Activated CD4-positive, alpha-beta T cell treated with anti-CD3 and anti-CD28 coated beads, Interleukin-2, Interleukin-6, amounts not matched to agents 100 ng/mL and 50 ng/mL, durations not matched to agents 16 hours and 8 hours (primary cell): ENCODE measurements at places on chromosomes 13 and 19.
A peak's percentile ranks its signal among the peaks of the same experiment; 100 is the strongest.

GRCh38 chr13:41543664-41544300, 86.4 kb downstream of the RGCC start:
- no peak for DNase-seq

GRCh38 chr13:104460554-104460953, 1394.3 kb upstream of the SLC10A2 start:
- no peak for DNase-seq

DNA sequence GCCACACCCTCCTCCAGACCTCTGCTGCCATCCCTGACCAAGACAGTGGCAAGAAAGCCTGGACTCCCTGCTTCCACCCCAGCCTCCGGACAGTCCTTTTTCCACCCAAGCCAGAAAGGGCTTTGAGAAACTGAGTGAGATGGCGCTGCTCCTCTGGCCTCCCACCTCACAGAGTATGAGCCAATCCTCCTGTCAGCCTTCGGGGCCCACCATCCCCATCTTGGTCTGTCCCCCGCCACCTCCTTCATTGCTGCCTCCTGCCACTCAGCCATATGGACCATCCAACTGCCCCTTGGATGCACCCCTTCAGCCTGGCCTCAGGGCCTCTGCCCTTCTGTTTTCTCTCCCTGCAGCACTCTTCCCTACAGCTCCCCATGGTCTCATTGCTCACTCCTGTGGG, 125.7 kb downstream of the CRYL1 start:
- DNase-seq, result no peak

DNA sequence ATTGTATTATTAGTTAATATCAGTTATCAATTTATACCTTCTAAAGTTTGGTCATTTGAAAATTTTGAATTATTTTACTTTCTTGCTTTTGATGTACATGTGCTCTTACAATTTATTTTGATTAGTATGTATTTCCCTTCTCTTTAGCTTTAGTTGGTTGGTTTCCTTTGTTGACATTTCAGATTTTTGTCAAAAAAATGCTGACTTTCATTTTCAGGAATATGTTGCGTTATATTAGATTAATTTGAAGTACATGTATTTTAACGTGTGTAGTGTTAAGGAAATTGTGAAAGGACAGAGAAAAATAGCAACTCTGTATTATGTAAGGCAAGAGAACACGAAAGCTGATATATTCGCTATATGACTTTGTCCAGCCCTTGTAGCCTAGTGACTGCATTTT, 342.9 kb upstream of the SLITRK6 start:
- DNase-seq, result no peak

DNA sequence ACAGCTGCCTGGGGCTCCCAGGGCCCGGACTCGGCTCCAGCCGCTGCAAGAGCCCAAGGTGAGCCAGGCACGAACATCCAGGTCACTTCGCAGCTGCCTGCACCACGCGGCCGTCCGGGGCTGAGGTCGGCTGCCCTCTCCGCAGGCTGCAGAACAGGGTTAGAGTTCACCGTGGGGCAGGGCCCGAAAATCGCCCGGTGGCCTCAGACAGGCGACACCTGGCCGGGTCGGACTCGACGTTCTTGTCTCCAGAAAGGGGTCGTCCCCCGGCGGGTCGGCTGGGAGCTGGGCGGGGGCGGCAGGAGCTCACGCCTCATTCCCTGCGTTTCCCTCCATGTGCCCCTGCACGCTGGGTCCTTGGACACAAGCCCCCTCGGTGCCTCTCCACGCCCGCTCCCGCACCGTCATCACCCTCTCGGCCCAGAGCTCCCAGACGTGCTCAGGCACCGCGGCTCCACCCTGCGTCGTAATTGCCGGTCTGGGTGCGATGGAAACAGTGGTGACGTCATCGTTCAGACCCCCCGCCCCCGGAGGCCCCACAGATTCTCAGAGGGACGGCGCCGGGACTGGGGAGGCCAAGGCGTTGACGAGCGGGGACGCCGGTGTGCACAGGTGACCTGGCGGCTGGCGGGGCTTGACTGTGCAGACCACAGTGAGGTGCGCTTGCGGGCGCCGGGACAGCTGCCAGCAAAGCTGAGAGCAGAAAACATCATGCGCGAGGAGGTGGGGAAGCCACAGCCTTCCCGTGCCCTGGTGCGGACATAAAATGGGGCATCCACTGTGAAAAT, 4.0 kb upstream of the GRIN3B start:
- peak; percentile 56 for DNase-seq

GRCh38 chr19:54162241-54162805, 2.8 kb upstream of the LENG1 start:
- peak; percentile 83 for DNase-seq

DNA sequence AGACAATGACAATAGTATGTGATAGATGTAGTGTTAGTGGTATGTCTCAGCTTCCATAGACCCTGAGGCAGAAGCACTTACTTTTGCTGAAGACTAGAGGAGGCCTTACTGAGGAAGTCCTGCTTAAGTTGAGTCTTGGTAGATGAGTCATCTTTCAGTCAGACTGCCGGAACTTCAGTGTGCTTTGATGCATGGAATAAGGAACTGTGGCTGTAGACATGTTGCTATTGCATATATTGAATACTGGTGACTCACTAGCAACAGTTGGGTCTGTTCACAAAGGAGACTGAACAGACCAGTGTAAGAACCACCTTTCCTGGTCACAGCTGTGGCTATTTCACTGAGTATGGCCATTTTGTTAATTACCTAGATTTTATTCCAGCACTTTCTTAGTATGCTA, 1000.6 kb downstream of the OLFM4 start:
- DNase-seq, result no peak

GRCh38 chr13:44219577-44220548, 153.8 kb upstream of the SERP2 start:
- no peak for DNase-seq

DNA sequence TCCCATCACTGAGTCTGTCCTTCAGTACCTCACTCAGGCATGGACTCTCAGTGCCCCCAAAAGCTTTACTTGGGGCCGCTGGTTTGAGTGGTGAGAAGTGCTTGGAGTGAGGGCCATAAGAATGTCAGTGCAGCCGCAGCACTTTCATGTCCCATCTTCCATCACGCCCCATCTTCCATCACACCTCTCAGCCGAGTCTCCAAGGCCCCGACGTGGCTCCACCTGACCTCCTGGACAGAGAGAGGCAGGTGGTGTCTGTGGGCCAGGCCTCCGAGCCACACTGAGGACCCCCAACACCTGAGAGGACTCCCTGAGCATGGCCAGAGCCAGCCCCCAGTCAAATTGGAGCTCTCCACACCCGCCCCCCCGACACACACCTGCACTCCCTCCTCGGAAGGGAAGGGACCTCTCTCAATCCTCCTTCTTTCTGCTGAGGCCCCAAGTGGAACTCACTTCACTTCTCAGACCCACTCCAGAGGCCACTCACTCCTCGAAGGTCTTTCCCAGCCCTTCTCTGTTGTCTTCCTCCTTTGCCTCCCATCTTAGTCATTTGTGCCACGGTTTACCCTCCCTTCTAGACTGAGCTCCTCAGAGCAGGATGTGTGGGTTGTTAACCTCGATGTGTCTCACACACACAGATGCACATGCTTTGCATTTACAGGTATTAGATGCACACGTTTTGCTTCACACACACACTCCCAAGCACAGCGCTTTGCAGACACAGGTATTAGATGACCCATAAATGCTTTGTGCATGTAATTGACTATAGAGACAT, 65.7 kb upstream of the ATP12A start:
- no peak for DNase-seq

DNA sequence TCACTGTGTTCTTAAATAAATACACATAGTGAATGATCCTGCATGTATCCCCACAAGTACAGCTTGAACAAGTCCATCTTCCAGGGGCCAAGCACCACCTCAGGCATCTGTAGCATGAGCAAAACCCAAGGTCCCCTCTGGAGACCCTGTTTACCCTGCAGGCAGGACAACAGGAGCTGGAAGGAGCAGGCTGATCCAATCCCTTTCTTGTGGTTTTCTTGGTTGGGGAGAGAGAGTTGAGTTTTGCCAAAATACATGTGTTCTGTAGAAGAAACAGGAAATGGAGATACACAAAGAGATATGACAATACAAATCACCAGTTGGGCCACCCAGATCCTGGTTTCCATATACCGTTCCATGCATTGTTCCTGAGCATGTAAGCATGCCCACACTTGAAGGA, 92.8 kb downstream of the SHISA2 start:
- DNase-seq, result no peak

DNA sequence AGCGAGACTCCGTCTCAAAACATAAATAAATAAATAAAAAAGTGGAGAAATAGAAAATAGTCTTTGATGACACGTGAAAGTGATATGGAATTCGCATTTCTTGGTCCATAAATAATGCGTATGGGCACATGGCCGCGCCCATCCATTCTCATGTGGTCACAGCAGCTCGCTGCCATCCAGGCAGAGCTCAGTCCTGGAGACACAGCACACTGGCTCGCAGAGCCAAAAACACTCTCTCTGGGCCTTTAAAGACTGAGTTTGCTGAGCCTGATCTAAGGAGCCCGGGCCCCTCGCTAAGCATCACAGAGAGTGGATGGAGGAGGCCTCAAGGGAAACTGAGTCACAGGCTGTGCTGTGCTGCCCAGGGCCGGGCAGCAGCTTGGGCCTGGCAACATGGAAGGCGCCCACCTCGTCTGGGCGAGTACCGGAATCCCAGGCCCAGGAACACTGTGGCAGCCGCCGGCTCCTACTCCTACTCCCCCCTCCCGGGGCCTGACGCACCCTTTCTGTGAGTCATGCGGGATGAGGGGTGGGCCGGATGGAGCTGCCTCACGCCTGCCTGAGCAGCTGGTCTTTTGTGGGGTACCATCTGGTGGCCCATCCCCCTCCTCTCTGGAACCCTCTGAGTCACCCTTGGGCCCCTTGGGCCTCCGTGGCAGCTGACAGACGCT, 28.9 kb upstream of the CACTIN start:
- DNase-seq, result no peak

- no peak for DNase-seq
Observed at GRCh38 chr13:107450931-107451330, 764.4 kb downstream of the LIG4 start.

GRCh38 chr13:80630685-80631121, 289.8 kb upstream of the SPRY2 start:
- DNase-seq, result no peak

DNA sequence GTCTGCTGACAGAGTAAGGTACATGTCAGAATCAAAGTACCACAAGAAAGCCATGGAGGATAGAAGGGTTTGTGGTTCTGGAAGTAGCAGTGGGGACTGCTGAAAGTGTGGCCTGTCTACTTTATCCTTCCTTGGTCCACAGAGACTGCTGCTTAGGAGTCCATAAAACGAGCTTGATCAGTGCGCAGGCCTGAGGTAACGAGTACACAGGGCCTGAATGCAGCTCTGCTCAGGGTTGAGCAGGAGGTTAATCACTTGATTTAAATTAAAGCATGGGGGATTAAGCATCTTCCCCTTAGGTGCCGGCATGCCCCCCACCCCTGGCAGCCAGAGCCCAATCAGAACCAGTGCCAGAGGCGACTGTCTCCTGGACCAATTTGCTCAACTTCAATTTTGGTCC, 34.9 kb upstream of the WASF3 start:
- DNase-seq, result no peak

DNA sequence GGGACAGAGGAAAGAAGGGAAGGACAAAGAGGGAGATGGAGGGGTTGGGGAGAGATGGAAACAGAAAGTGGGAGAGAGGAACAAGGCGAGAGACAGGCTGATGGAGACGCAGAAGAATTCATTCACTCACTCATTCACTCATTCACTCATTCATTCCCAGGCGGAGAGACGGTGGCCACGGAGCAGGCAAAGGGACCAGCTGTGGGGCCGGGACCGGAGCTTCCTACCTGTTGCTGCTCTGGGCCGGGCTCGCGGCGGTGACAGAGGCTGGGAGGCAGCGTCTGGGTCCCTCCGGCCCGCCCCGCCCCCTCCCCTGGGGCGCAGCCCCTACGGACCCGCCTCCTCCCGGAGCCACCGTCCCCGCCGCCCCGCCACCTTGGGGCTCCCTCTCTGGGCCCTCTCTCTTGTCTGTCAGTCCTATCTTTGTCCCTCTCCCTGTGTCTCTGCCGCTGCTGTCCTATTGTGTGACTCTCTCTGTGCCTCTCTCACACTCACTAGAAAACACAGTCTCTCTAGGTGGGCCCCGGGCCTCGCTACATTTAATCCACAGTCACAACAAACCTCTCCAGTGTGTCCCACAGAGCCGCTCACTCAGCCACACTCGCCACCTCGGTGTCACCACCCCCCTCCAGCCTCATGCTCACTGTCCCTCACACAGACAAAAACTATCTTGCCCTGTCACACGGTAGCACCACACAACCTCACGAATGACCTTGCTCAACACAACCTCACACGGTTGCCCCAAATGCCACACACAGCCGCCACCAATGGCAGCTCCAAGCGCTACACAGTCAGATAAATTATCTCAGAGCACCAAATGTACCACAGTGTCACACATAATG, at the start of gene GNG8:
TSS of gene GNG8 (minus strand) at position 283 of the 842 bp plus-strand sequence. CDS start 1,520 bp downstream, outside the sequence.
- no peak for DNase-seq

GRCh38 chr13:98507282-98507797, 69.6 kb downstream of the STK24 start:
- DNase-seq, result no peak

- no peak for DNase-seq
Observed at GRCh38 chr19:10245189-10245939, 6.7 kb upstream of the MRPL4 start.
